Parietal lobe (tissue), 2 donors: ENCODE measurements at places on chromosomes 11 and 22. TPM values are rescaled to one million over a fixed set of nuclear protein-coding genes. Genes with fewer than 3 reads are reported as not detected.

PYGM gene
- 0.63 TPM for total RNA-seq

SELENOH gene
- 42.9 TPM for total RNA-seq

SLCO2B1 gene
- total RNA-seq = 16.9 TPM

ART5 gene
- not detected for total RNA-seq

THOC5 gene
- 67.0 TPM for total RNA-seq

MPZL2 gene
- 0.63 TPM for total RNA-seq

GGTLC3 gene
- total RNA-seq = not detected

GPHA2 gene
- total RNA-seq = not detected

SLC25A17 gene
- 24.1 TPM for total RNA-seq

MS4A18 gene
- total RNA-seq = not detected

MFNG gene
- 3.4 TPM for total RNA-seq

C11orf21 gene
- total RNA-seq = not detected

RCE1 gene
- total RNA-seq = 22.8 TPM

DCHS1 gene
- 99.8 TPM for total RNA-seq

TSGA10IP gene
- not detected for total RNA-seq

CHCHD10 gene
- total RNA-seq = 5.3 TPM

EXT2 gene
- 138 TPM for total RNA-seq

FAM118A gene
- 57.0 TPM for total RNA-seq

ZC3H12C gene
- 33.5 TPM for total RNA-seq

UQCC3 gene
- 4.1 TPM for total RNA-seq

BTBD18 gene
- total RNA-seq = not detected

SAA4 gene
- total RNA-seq = not detected

LMNTD2 gene
- total RNA-seq = not detected

MFRP gene
- not detected for total RNA-seq

CSF2RB gene
- 0.31 TPM for total RNA-seq

DNAJB7 gene
- not detected for total RNA-seq

CNTF gene
- total RNA-seq = 5.6 TPM

NARS2 gene
- 39.1 TPM for total RNA-seq

UPK3A gene
- not detected for total RNA-seq

KCNQ1OT1 gene
- 17.2 TPM for total RNA-seq

PRR33 gene
- not detected for total RNA-seq

APOBEC3C gene
- 0.31 TPM for total RNA-seq

CBLIF gene
- total RNA-seq = not detected

OR51M1 gene
- not detected for total RNA-seq

NNMT gene
- total RNA-seq = 2.8 TPM

NEU3 gene
- 22.8 TPM for total RNA-seq

NAA40 gene
- 26.6 TPM for total RNA-seq

LUZP2 gene
- 73.9 TPM for total RNA-seq

TTC36 gene
- 7.2 TPM for total RNA-seq

MUC5AC gene
- total RNA-seq = not detected

MPST gene
- 24.1 TPM for total RNA-seq

WNT7B gene
- 9.1 TPM for total RNA-seq

PGGHG gene
- 2.2 TPM for total RNA-seq

ZNF214 gene
- total RNA-seq = 17.8 TPM

MRGPRF gene
- total RNA-seq = not detected

SYVN1 gene
- total RNA-seq = 22.2 TPM

IGLL1 gene
- total RNA-seq = not detected
